ENCODE measurements at places on chromosomes 4 and X.

DNA sequence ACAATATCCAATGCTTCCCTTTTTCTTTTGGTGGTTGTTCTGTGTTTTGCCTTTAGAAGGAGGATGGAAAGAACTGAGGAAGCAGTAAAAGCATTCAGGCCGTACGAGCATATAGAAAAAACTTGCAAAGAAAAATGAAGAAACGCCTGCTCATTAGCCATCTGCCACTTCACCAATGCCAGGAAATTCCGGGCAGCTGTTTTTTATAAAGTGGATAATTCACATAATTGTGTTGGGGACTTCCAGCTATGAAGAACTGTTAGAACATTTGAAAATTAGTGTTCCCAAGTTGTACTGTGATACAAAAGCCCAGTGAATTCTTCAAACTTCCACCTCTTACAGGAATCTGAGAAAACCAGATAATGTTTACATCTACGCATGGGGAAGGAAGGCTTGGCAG, 11.7 kb downstream of the RELL1 start:
- no peaks in the 10 kb centered on the region for H3K36me3 ChIP-seq
- H3K4me3 ChIP-seq, result no peak overlapping the region
- peaks cover 26% of the 10 kb centered on the region for H3K4me1 ChIP-seq
- peak overlapping the region; percentile 10 for H3K27ac ChIP-seq

GRCh38 chr4:170122252-170122651, 32.5 kb upstream of the AADAT start:
- H3K27ac ChIP-seq, result no peak overlapping the region
- no peaks in the 10 kb centered on the region for H3K4me1 ChIP-seq
- H3K4me3 ChIP-seq, result no peak overlapping the region
- no peaks in the 10 kb centered on the region for H3K36me3 ChIP-seq

GRCh38 chr4:10625131-10625530, 59.4 kb downstream of the CLNK start:
- H3K27me3 ChIP-seq, result no peaks in the 10 kb centered on the region
- H3K4me1 ChIP-seq, result peaks cover 4% of the 10 kb centered on the region
- H3K4me3 ChIP-seq, result no peak overlapping the region
- no peak for DNase-seq

DNA sequence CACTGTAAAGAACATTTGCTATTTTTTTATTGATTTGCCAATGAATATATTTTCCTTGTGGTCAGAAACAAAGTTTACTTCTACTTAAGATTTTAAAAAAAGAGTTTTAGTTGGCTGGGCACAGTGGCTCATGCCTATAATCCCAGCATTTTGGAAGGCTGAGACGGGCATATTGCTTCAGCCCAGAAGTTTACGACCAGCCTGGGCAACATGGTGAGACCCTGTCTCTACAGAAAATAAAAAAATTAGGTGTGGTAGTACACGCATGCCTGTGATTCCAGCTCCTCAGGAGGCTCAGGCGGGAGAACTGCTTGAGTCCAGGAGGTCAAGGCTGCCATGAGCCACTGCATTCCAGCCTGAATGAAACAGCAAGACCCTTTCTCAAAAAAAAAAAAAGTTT, 36.8 kb downstream of the LRP2BP start:
- DNase-seq, result no peak
- peaks cover 35% of the 10 kb centered on the region for H3K36me3 ChIP-seq
- no peak overlapping the region for H3K27ac ChIP-seq
- no peak overlapping the region for H3K4me3 ChIP-seq
- H3K27me3 ChIP-seq, result no peaks in the 10 kb centered on the region

DNA sequence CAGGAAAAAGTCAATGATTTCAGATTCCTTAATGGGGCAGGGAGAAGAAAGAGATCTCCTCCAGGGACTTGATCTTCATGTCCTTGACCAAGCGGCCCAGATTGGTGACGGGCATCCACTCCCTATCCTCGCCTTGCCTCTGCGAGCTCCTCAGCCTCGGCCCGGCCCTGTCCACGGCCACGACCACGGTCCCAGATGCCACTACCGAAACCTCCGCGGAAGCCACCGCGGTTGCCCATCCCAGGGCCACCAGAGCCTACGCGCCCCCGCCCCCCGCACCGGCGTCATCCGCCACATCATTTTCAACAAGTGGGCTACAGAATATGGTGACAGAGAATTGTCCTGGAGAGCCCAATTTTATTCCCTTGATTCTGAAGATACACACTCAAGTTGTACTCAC, 751.2 kb upstream of the PABPC4L start:
- no peak overlapping the region for H3K4me3 ChIP-seq
- no peaks in the 10 kb centered on the region for H3K4me1 ChIP-seq
- no peak overlapping the region for H3K27ac ChIP-seq
- no peak for DNase-seq

- H3K27me3 ChIP-seq, result no peaks in the 10 kb centered on the region
- H3K36me3 ChIP-seq, result no peaks in the 10 kb centered on the region
- DNase-seq, result no peak
- H3K27ac ChIP-seq, result no peak overlapping the region
Measured at GRCh38 chr4:3703677-3704521, 62.3 kb upstream of the ADRA2C start.

GRCh38 chr4:13706716-13707115, 79.2 kb upstream of the BOD1L1 start:
- H3K36me3 ChIP-seq, result no peaks in the 10 kb centered on the region
- H3K4me3 ChIP-seq, result no peak overlapping the region
- H3K27ac ChIP-seq, result no peak overlapping the region
- DNase-seq, result no peak
- H3K4me1 ChIP-seq, result no peaks in the 10 kb centered on the region

GRCh38 chr4:25213347-25213979, 20.4 kb upstream of the PI4K2B start:
- no peaks in the 10 kb centered on the region for H3K36me3 ChIP-seq
- H3K27ac ChIP-seq, result no peak overlapping the region
- no peaks in the 10 kb centered on the region for H3K4me1 ChIP-seq
- no peaks in the 10 kb centered on the region for H3K27me3 ChIP-seq

DNA sequence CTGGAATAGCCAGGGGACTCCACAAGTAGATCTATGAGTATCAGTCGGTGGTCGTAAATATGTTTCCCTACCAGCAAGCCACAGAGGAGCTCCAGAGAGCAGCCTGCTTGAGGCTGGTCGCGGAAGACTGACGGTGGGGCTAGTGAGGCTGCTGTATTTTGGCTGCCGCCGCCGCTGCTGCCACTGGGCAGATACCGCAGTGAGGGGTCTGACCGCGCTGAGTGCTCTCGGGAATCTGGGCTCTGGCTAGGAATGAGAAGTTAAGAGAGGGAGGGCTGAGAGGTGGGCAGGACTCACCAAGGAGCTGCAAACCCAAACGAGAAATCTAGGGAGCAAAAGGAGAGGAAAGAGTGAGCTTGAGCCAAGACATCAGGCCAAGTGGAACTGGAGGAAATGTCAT, at the start of gene EXOC1L:
TSS of gene EXOC1L (plus strand) at position 157 of the 400 bp plus-strand sequence. CDS start at position 394, 237 bp downstream.
- H3K36me3 ChIP-seq, result no peaks in the 10 kb centered on the region
- no peak within 1 kb of the TSS for H3K27ac ChIP-seq
- H3K4me1 ChIP-seq, result no peaks in the 10 kb centered on the region
- no peak within 1 kb of the TSS for H3K4me3 ChIP-seq

DNA sequence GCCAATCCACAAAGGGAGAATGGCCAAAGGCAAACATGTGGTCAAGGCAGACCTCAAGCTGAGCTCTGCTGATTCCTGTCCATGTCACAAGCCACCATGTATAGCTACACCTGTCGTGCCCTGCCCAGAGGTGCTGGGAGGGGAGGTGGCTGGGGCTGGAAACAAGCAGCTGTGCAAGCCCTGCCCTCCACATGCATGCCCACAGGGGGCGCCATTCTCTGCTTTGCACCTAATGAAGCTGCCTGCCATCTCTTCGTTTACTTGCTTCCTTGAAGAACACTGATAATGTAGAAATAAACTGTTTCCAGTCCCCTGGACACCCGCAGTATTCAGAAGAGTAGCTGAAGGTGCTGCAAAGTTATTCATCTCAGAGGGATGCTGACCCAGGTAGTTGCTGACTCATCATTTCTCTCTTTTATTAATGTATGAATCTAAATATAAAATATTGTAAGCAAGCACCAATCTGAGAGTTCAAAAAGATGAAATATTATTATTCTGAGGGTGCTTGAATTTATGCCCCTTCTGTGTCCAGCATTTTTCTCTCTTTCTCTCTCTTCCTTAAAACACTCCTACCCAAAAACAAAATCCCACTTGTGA, 278.6 kb downstream of the ADGRA3 start:
- no peaks in the 10 kb centered on the region for H3K36me3 ChIP-seq
- no peak for DNase-seq
- no peak overlapping the region for H3K27ac ChIP-seq
- H3K4me1 ChIP-seq, result no peaks in the 10 kb centered on the region
- H3K27me3 ChIP-seq, result no peaks in the 10 kb centered on the region
